ENCODE measurements at places on chromosomes 2 and 18.

DNA sequence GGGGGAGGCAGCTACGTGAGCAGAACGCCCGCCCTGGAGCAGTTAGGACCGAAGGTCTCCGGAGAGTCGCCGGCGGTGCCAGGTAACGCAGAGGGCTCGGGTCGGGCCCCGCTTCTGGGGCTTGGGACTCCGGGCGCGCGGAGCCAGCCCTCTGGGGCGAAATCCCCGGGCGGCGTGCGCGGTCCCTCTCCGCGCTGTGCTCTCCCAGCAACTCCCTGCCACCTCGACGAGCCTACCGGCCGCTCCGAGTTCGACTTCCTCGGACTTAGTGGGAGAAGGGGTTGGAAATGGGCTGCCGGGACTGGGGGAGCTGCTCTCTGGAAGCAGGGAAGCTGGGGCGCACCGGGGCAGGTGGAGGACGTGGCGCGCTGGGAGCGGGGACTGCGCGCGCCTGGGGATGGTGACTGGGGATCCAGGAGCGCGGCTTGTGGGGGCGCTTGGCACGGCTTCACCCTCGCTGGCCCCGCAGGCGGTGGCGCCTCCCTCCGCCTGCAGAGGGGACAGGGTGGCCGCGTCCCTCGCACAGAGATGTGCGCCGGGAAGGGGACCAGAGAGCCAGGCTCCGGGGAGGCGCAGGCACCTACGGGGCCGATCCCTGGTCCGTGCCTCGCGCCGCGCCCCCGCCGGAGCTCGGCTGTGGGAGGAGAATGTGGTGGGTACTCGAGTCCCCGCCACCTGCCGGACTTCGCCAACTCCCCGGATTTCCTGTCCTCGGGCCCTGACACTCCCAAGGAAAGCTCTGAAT, 688 bp downstream of the CDH20 start:
- no peak for DNase-seq

DNA sequence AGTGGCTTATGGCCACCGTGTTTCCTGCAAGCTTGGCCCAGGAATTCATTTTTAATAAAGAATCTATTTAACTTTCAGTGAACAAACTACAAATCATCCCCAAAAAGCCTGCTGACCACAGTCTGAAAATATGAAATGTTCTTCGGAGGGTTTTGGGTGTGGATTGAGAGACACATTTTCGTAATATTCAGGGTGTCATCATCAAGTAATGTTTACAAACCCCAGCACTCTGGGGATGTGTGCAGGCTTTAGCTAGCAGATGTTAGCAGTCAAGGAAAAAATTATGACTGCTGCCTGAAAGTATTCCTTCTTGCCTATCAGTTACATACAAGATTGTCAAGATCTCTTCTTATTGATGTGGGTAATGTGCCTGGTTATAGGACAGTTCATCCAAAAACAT, 143.9 kb upstream of the FN1 start:
- no peak for DNase-seq

- no peak for DNase-seq
Measured at GRCh38 chr2:235845245-235845644, 322.9 kb downstream of the GBX2 start.

DNA sequence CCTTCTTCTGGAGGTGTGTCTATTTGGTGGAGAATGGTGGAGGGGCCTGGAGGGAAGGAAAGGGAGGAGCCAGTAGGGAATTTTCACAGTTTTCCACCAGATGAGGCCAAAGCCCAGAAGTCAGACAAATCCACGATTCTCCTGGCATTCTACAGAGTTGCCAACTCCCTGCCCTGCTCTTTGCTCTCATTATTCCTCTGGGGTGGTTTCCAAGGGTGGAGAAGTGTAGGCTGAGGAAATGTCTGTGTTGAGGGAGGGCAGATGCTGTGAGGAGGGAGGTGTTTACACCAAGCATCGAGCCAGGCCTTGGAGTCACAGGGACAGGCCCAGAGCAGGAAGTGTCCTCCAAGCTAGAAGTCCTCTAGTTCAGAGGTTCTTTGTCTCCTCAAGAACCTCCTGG, 124.1 kb upstream of the LGALSL start:
- no peak for DNase-seq

DNA sequence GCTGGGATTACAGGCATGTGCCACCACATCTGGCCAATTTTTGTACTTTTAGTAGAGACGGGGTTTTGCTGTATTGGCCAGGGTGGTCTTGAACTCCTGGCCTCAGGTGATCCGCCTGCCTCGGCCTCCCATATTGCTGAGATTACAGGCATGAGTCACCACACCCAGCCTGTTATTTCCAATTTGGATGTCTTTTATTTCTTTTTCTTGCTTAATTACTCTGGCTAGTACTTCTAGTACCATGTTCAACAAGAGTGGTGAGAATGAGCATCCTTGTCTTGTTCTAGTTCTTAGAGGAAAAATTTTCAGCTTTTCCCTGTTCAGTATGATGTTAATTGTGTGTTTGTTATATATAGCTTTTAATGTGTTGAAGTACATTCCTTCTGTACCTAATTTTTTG, 23.4 kb downstream of the CCDC138 start:
- no peak for DNase-seq

DNA sequence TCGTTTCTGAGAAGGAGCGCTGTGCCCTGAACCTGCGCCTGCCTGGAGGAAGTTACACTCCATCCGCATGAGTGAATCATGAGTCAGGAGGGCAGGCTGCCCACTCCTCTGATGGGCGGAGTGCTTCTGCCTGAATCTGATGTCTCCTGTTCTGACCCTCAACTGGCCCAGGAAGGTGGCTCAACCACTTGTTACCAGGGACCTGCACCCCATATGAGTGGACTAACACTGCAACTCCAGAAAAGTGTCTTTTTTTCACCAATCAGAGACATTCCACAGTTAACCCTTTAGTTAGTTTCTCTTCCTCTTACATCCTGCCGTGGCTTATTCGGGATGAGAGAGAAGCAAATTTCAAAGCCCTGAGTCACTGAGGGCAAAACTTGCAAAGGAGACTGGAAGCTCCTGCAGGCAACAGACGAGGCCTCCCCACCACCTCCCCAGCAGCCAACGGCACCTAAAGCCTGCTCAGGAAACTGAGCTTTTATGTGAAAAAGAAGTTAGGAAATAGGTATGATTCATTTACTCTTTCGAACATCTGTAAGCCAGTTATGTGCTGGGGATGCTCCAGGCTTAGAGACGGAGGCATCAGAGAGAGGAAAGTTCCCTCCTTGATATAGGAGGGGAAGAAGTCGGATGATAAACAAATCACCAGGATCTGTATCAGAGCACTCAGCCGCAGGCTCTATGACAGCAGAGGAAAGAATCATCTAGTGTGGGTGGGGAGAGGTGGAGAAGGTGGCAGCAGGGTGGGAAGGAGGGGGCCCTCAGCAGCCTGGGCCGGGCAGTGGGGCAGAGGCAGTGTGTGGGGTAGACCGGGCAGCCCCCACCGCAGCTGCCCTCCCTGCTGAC, 30.9 kb downstream of the MBP start:
- DNase-seq, result no peak

DNA sequence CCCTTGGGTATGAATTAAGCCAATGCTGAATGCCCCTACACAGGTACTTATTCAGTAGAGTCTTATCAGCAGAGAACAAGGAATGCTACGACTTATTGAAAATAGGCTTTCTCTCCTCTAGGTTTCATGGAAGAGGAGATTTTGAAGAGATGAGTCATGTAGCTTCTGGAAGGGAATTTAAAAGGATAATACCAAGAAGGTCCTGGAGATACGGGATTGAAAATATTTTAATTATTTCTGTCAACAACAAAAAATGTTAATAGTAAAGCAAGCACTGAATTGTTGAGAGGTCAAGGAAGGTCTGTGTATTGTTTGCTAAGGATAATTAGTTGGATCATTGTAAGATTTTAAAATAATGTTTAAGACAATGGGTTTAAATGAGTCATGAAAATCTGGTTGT, 293.0 kb upstream of the SPHKAP start:
- DNase-seq, result no peak

DNA sequence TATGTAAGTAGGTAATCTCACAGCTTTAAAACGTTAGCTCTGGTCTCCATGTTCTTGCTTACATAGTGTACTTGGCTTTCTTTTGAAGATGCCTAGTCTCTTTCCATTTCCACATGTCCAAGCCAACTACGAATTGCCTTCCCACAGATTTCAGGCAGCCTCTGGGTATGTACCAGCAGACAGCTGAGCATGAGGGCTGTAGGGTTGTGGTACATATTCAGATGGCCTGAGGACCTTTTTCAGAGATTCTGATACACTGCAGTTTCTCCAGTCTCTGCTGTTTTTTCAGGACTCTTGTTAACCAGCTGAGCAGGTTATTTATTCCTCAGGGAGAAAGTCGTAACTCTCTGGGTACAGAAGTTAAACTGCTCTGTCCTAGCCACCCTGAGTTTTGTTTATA, 3.1 kb upstream of the KCNJ13 start:
- DNase-seq, result no peak

DNA sequence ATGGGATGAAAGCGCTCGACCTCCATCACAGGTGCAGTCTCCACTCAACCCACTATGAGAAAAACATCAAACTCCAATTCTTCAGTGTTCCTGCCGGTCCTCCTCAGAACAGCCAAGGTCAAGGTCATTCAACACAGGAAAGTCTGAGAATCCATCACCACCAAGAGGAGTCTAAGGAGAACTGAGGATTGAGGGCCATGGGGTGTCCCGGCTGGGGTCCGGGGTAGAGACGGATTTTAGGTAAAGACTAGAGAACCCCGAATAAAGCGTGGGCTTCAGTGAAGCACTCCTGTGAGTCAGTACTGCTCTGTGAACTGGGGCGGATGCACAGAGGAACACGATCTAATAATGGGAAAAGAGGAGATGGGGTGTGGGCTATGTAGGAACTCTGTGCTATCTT, 41.8 kb downstream of the PTGR3 start:
- DNase-seq, result no peak

- no peak for DNase-seq
Measured at GRCh38 chr2:234880551-234881211, 71.1 kb upstream of the SH3BP4 start.

GRCh38 chr2:236826606-236827156, 257.1 kb downstream of the ACKR3 start:
- DNase-seq, result no peak

DNA sequence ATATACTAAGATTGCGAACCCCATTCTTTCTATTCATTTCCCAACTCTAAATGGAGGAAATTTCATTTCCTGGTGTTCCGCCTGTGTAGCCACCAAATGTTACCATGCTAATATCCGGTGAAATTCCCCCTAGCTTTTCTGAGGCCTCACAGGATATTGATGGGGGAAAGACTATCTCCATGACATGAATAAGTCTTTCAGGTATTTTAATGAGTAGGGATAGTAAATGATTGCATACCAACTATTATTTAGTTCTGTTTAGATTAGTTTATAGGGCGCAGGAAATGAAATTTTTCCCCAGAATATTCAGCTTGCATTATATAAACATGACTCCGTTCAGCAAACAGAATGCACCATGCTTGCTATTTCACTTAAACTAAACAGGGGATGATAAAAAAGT, 55.4 kb downstream of the COL5A2 start:
- no peak for DNase-seq

DNA sequence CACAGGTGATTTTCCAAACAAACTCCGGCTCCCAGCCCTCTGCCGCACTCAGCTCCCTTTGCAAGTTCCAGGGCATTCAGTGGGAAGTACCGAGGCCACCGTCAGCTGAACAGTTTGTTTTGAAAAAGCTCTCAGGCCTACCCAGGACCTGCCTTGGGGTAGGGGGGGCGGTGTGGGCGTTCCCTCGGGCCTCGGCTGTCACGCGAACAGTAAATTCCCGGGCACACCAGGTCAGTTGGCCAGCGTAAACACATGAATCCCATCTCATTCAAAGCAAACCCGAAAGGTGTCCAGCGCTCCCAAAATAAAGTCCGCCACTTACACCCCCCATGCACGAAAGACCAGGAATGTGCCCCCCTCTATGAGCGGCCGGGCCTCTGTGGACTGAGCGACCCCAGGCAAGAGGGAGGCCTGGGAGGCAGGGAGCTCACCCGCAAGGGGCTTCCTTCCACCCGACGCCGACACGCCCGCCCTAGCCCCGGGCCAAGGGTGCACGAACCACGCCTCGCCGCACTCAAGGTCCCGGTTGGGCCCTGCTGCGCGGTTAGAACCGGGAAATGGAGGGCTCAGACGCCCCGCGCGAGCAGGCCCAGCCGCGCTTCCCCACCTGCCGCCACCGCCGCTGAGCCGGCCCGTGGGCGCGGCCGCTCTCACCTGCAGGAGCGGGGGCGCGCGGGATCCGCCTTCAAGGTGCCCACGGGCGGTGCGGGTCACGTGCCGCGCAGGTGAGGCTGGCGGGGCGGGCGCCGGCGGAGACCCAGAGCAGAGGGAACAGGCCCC, at the start of gene WDSUB1:
Gene WDSUB1 (minus strand): TSS at position 775 of the 780 bp plus-strand sequence. CDS start 3,634 bp downstream, outside the sequence.
- DNase-seq, result no peak

DNA sequence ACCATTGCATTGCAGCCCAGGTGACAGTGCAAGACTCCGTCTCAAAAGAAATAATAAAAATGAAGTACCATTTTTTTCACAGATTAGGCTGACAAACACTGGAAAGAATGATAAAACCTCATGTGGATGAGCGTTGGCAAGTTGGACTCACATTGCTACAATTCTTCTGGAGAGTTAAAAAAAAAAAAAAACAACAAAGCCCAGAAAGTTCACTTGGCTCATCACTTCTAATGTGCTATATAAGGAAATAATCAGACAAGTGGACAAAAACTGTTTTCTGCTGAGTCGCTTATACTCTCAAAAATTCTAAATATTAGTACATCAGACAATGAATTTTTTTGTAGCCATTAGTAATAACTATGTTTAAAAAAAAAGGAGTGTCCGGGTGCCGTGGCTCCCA, 38.4 kb downstream of the PKP4 start:
- no peak for DNase-seq

DNA sequence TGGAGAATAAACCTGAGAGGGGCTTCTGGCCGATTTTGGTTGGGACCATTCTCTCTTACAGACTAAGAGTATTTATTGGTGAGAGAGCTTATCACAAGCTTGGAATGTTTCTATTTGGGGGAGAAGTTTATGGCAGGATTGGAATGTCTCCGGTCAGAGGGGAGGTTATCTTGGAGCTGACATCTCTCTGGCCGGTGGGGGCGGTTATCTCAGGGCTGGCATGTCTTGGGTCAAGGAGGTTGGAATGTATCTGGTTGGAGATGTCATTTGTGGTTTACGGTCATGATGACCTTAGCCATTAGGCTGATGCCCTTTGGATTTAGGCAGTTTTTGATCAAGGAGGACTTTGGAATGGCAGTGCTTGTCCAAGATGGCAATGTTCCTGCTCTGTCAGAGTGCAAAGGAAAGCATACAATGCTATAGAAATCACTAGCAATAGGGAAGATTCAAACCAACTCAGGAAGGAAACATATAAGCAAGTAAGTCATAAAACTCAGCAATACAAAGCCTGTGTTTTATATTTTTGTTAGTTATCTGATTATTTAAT, 362.4 kb upstream of the LRATD1 start:
- no peak for DNase-seq

- DNase-seq, result no peak
Measured at GRCh38 chr2:107738266-107738665, 88.4 kb upstream of the RGPD4 start.

DNA sequence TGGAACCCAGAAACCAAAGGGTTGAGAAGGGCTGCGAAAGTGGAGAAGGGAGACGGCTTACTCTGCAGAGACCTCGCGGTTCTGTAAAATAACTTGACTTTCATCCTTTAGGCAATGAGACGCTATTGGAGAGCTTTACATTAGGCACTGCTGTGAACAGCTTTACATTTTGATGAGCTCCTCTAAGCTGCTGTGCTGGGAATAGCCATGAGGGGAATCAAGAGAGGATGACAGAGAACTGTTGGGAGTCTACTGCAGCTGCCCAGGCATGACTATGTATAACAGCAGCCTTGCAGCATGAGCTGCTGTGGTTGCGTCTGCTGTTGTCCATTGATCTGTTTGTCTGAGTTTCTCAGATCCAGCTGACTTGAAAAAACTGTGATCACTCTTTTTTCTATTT, 310.8 kb upstream of the MAP2 start:
- DNase-seq, result no peak
